ENCODE measurements at places on chromosomes 11 and 22.

DNA sequence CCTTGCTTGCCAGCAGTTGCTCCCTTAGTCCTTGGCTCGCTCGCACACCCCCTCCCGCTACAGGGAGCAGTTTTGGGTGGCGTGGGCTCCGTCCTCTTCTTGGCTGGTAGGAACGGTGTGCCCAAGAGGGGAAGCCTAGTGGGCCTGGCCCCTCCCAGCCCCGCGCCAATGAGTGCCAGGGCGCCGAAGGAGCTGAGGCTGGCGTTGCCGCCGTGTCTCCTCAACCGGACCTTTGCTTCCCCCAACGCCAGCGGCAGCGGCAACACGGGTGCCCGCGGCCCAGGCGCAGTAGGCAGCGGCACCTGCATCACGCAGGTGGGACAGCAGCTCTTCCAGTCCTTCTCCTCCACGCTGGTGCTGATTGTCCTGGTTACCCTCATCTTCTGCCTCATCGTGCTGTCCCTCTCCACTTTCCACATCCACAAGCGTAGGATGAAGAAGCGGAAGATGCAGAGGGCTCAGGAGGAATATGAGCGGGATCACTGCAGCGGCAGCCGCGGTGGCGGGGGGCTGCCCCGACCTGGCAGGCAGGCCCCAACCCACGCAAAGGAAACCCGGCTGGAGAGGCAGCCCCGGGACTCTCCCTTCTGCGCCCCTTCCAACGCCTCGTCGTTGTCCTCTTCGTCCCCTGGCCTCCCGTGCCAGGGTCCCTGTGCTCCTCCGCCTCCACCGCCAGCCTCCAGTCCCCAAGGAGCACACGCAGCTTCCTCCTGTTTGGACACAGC, 1.6 kb downstream of the C11orf87 start:
- no peak for DNase-seq

GRCh38 chr11:46162700-46163099, 41.4 kb upstream of the PHF21A start:
- no peak for DNase-seq

- DNase-seq: no peak
Observed at GRCh38 chr11:123413636-123414035, 16.4 kb upstream of the GRAMD1B start.

- no peak for DNase-seq
Observed at GRCh38 chr11:99911116-99911515, 776.0 kb upstream of the ARHGAP42 start.

GRCh38 chr22:44192098-44192815, 11.5 kb downstream of the PARVG start:
- DNase-seq: no peak
